ENCODE measurements at places on chromosomes 6 and 20. TPM values are rescaled to one million over a fixed set of nuclear protein-coding genes. Genes with fewer than 3 reads are reported as not detected.

DNA sequence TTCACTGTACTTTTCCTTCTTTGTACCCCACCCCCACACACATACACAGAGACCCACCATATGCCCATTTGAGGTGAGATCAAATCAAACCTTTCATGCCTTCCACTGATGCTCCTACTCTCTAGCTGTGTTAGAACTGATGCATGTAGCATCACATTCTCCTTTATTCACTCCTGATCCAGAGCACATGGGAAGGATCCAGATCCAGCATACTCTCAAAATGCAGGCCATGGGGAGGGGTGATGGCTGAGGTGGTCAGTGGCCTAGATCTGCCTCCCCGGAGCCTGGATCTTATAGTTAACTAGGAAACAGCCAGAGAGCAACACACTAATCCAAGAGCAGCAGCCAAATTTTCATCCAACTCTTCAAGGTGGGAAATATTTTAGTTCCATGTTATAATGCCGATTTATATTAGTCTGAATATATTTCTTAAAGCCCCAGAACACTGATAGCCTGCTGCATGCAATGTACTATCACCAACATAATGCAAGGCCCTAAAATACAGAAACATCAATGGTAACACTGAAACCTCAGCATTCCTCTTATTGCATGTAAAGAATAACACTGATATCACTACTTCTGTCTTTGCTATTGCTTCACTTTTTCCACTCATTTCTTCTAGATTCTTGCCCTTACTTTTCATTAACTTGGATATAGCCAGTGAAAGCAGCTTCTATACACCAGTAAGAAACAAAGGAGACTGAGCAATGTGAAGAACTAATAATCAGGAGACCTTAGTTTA lies 126.8 kb upstream of the BEND6 start:
- DNase-seq: no peak

DNA sequence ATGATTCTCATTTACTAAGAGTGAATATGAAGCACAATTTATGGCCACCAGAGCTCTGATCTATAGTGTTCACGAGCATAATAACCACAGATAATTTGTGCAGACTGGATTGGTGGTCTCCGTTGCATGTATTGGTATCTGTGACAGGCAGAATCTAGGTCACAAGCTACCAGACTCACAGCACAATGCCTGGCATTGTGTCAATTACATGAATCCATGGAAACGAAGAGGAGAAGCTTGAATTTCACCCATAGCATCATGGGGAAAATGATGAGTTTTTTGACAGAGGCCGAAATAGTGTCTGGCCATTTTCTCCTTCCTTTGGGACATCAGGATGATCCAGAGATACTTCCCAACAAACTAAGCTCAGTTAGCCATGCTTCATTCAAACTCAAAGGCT lies 52.3 kb upstream of the TMEM170B start:
- no peak for DNase-seq

GRCh38 chr6:39256294-39256940 lies 27.1 kb upstream of the KCNK5 start:
- no peak for DNase-seq

DNA sequence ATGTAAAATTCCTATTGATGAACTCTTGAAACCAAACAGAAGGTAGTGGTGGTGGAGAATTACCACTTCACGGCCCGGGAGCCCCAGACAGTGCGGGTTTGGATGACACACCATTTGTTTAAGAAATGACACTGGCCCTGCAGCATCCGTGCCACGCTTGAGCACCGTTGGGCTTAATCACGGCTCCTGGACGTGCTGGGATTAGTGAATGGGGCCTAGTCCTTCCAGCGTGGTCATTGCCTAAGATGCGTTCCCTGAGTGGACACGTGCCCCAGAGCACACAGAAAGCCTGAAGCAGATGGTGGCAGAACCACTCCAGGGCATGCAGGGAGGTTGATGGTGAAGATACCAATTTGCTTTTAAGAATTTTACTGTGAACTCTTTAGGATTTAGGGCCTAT lies 14.5 kb downstream of the STX16 start:
- no peak for DNase-seq

DNA sequence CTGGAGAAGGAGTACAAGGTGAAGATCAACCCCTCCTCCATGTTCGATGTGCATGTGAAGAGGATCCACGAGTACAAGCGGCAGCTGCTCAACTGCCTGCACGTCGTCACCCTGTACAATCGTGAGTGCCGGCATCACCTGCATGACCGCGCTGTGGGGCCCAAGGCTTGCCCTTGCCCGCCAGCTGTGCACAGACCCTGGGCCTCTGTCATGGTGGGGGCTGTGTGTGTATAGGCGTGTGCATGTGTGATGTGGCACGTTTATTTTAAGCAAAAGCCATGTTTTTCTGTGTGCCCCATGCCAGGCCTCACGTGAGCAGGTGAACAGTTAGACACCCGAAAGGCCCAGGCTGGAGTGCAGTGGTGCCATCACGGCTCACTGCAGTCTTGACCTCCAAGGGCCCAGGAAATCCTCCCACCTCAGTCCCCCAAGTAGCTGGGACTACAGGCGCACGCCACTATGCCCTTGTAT lies 36.3 kb downstream of the PYGB start:
- DNase-seq: no peak

GRCh38 chr6:105733556-105734162 lies 330.8 kb upstream of the PREP start:
- no peak for DNase-seq

DNA sequence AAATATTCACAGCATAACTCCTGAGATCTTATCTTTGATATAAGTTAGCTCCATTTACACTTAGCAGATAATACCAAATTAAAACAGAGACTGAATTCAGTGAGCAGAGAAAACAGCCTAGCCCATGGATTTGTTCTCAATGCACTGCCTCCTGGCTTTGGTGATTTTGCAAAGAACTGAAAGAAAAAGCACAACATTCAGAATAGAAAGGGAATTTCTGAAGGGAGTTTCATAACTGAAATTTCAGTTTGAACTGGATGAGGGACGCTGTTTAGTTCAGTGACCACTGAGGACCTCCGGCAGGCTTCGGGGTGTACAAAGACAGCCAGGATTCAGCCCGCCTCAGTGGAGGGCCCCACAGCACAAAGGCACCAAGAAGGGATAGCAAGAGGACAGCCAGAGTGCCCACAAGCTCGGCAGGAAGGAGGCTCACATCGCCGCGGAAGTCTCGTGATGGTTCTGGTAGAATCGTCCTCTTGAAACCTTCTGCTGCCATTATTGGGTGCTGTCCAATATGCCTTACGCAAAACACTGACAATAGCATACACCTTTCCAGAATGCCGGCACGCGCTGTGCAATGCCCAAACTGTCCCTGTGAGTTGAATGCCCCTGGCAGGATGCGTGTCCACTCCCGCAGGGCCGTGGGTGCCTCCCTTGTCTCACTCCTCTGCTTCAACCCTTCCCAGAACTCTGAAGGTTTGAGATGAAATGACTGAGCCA lies 9.7 kb upstream of the IRF4 start:
- no peak for DNase-seq

Gene FAM162B
- total RNA-seq: not detected
